8988T (cell line): ENCODE measurements at places on chromosomes 11 and 22.

- DNase-seq: no peak
Observed at GRCh38 chr11:126152586-126152985, 58.9 kb downstream of the RPUSD4 start.

DNA sequence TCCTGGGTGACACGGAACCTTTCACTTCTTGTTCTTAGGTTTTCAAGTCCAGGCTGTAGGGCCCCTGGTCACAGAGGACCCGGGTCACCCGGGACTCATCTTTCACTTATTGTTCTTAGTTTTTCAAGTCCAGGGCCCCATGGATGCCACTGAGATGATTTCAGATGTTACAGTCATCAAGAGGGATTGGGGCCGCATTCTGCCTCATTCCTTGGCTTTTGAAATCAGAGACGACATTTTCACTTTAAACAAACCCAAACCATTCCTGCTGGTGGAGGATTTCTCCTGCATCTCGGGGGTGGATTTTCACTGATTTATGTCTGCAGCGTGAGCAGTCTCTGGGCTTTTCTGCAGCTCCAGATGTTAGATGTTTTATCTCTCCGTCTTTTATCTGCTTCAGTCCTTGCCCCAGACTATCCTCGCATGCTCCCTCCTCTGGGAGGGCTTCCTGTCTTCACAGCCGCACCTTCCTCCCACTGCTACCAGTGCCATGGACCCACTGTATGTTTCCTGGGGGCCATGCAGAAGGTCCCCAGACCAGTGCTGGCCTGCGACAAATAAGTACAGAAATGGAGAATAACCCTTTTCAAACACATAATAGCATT lies 27.4 kb downstream of the FBLN1 start:
- no peak for DNase-seq

DNA sequence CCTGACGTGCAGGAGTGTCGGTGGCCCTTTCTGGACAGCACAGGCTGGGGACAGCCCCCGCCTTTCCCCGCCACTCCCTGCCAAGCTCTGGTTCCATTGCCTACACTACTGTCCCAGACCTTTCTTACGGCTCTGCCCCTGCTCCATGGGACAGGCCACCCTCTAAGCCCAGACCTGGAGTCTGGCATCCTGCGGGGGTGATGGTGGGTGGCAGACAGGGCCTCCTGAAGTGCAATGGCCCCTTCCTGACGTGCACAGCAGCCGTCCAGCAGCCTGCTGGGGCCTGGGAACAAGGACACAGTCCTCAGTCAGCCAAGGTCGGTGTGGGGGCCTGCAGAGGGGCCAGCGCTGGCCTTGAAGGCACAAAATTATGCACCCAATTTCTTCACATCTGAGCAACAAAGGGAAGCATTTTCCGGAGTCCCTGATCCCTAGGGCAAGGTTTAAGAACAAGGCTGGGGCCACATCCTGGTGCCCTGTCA lies 79.7 kb upstream of the KCNQ1OT1 start:
- DNase-seq: no peak

DNA sequence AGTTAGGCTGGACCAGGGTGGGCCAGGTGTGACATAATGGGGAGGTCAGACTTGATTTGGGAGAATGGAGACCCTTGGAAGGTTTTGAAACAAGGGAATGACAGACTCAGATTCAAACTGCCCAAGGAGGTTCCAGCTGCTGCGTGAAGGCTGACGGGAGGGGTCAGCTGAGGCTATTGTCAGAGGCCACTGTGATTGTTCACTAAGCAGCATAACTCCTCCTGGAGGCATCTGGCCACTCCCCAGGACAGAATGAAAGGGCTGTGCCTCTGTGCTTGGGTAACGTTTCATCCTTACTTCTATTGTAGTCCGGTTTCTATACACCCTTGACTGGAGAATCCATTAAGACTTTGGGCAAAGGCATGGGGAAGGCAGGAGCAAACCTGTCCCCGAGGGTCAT lies 126.6 kb downstream of the DSCAML1 start:
- DNase-seq: no peak

- DNase-seq: no peak
Observed at GRCh38 chr11:127592371-127592770, 591.8 kb upstream of the KIRREL3 start.

DNA sequence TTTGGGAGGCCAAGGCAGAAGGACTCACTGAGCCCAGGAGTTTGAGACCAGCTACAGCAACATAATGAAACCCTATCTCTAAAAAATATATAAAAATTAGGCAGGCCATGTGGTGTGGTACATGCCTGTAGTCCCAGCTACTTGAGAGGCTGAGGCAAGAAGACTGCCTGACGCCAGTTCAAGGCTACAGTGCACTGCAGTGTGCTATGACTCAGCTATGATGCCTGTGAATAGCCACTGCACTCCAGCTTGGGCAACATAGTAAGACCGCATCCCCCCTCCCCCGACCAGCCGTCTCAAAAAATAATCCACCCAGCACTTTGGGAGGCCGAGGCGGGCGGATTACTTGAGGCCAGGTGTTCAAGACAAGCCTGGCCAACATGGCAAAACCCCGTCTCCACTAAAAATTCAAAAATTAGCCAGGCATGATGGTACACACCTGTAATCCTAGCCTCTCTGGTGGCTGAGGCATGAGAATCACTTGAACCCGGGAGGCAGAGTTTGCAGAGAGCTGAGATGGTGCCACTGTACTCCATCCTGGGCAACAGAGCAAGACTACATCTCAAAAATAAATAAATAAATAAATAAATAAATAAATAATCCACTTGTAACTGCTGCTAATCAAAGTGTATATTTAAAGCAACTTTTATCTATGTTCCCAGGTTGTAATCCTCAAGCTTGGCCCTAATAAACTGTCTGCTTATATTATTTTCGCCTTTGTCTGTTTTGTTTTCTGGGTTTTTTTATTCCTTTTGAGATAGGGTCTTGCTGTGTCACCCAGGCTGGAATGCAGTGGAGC lies 7.8 kb downstream of the HPS5 start:
- DNase-seq: no peak

- DNase-seq: no peak
Observed at GRCh38 chr22:48760481-48761390, 1066.9 kb downstream of the BRD1 start.

GRCh38 chr11:33936725-33937604 lies 45.1 kb upstream of the LMO2 start:
- DNase-seq: no peak

DNA sequence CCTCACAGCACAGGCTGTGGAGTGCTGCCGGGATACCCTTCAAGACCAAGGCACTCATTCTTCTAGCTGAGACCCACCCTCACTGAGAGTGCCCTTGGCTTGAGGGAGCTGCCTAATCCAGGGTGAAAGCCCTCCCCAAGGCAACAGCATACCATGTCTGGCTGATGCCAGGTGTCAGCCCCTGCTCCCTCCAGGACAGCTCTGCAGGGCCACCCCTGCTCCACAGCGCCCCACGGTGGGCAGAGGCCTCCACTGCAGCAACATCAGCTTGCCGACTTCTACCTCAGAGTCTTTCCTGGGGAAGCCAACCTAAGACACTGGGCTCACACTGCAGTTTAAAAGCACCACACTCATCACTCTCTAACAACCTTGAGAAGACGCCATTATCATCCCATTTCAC lies 29.0 kb downstream of the TTLL1 start:
- DNase-seq: no peak

- no peak for DNase-seq
Observed at GRCh38 chr11:105298630-105299029, 159.1 kb upstream of the CARD18 start.

DNA sequence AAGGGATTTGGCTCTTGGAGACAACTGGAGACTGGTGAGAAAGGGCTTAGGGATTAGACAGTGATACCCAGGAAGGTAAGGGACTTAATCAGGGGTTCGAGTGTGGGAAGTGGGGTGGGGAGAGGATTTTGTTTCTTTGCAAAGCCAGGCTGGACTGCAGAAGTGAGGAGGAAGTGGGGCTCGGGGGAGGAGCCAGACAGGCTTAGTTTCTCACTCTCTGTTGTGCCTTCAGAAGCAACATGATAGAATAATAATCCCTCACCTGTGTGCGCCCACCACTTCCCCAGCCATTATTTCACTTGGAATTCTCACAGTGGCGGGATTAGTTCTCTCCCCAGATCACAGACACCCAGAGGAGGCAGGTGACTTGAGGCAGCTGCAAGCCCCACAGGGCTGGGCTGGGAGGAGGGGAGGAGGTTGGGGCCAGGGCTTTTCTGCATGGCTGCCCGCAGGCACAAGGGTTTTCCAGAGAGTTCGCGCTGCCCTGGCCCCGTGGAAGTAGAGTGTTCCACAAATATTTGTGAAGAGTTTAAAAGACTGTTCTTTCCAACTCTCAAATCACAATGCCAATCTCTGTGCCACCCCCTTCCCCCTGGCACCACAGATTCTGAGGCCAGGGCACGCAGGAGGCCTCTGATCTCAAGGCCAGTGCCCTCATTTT lies 4.0 kb upstream of the SEC14L2 start:
- no peak for DNase-seq

DNA sequence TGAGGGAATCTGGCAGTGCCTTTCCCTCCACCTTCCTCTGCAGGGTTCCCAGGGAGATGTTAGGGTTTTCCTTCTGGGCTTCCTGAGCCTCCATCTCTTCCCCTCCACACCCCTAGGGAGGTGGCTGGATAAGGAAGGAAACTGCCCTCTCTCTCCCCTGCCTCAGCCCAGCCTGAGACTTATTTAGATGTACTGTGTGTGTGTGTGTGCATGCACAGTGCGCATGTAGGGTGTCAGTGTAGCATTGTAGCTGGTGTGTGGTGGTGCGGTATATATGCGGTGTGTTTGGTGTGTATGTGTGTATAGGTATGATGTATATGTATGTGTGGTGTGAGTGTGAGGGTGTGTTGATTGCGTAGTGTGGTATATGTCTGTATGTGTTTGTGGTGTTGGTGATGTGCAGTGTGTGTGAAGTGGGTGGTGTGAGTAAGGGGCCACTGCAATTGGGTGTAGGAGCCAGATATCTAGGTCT lies 1.5 kb downstream of the FXYD6 start:
- no peak for DNase-seq

DNA sequence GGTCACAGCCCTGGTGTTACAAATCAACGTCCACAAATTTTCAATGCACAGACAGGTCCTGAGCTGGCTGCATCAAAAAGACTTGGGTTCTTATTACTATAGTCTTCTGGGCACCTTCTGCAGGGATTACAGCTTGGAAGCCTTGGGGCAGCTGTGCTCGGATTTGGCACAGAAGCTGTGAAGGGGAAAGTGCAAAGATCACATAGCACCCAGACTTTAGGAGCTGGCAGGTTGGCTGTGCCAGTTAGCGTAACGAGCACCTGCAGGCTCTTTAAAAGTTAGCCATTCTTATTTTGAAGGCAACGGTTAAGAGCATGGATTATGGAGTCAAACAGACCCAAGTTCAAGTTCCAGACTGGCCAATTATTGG lies 100.4 kb downstream of the ARL14EP start:
- no peak for DNase-seq
